ENCODE measurements at places on chromosomes 6 and 20.

DNA sequence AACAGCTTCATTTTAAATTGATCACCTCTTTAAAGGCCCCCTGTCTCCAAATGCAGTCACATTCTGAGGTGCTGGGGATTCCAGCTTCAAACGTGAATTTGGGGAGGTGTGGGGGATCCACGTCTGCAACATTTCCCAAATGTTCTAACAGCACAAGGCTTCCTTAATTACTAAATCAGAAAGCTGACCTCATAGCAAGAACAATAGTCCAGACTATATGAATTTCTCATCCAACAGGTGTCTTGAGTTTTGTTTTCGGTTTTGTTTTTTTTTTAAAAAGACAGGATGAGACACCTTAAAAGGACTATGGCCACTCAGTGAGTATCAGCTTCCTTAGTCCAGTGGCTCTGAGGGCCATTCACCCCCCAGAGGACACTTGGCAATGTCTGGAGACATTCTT lies 11.5 kb downstream of the ATP9A start:
- no peaks in the 10 kb centered on the region for H3K36me3 ChIP-seq
- no peak overlapping the region for H3K4me3 ChIP-seq
- no peak overlapping the region for H3K27ac ChIP-seq
- H3K4me1 ChIP-seq: no peaks in the 10 kb centered on the region
- DNase-seq: no peak

- H3K4me3 ChIP-seq: no peak overlapping the region
- H3K4me1 ChIP-seq: no peaks in the 10 kb centered on the region
- DNase-seq: no peak
- H3K27me3 ChIP-seq: no peaks in the 10 kb centered on the region
- H3K36me3 ChIP-seq: no peaks in the 10 kb centered on the region
- no peak overlapping the region for H3K27ac ChIP-seq
Measured at GRCh38 chr6:126067073-126067472, 80.7 kb downstream of the TRMT11 start.

DNA sequence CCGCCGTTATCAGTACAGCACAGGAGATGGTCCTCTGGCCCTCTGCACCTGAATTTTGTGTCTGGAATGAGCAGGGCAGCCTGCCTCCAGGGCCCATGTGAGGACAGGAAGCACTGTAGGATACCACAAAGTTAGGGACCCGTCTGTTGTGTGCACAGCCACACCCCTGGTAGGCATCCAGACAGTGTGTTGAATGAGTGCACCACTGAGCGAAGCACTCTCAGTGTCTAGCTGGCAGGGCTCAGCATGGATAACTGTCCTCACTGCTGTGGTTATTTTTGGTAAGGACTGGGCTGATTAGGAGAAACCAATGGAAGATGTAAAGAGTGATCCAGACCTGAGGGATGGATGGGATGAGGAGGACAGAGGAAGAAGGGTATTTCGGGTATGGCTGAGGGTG lies 178.7 kb downstream of the CLIC5 start:
- no peak overlapping the region for H3K4me3 ChIP-seq
- H3K4me1 ChIP-seq: peaks cover 11% of the 10 kb centered on the region

- no peak overlapping the region for H3K4me3 ChIP-seq
- no peak for DNase-seq
- H3K4me1 ChIP-seq: peaks cover 31% of the 10 kb centered on the region
- H3K36me3 ChIP-seq: no peaks in the 10 kb centered on the region
- peaks cover 16% of the 10 kb centered on the region for H3K27me3 ChIP-seq
Measured at GRCh38 chr6:41428996-41429421, 93.6 kb downstream of the NCR2 start.

GRCh38 chr20:3648951-3649350 lies 14.2 kb downstream of the GFRA4 start:
- H3K27me3 ChIP-seq: no peaks in the 10 kb centered on the region
- no peaks in the 10 kb centered on the region for H3K36me3 ChIP-seq
- H3K4me1 ChIP-seq: no peaks in the 10 kb centered on the region
